MCF 10A (cell line): ENCODE measurements at places on chromosomes 16 and 17.

DNA sequence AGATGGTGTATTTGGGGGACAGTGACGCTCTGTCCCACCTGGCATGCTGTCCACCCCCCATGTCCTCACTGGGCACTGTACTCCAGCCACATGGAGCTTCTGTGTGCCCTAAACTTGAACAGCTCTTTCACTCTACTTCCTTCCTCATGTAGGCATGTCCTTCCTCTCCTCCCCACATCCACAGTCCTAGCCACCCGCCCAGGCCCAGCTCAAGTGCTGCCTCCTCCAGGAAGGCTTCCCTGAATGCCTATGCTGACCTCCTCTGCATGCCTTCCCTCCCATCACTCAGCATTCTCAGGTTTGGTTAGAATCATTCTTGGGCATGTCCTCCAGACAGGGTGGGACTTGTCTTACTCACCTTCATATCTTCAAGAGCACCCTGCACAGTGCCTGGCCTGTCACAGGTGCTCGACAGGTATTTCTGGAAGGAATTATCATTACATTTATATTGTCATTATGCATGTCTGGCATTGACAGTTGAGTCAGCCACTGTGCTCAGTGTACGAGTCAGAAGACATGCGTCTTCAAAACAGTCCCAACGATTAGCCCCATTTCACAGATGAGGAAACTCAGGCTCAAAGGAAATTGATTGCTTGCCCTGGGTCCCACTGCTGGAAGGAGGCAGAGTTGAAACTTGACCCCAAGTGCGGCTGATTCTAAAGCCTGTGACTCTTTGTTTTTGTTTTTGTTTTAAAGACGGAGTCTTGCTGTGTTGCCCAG is 42.1 kb upstream of the TOB1 start:
- DNase-seq: no peak

DNA sequence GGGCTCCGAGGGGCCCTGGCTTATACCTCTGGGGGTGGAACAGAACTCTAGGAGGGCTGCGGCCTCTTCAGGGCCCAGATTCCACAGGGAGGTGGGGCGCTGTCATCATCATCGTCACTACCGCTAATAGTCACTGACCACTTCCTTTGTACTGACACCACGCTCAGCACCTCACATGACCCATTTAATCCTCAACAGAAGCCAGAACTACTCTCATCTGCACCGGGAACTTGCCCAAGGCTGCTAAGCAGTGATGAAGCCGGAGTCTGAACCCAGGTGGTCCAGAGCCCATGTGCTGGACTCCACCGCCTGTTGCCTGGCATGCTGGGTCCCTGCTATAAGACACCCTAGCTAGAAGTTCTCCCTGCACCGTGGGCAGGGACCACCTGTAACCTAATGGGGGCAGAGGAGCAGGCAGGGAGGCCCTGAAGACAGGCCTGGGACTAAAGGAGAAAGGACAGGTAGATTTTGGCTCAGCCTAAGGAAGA is 12.0 kb downstream of the UNC13D start:
- peak; percentile 12 for DNase-seq

DNA sequence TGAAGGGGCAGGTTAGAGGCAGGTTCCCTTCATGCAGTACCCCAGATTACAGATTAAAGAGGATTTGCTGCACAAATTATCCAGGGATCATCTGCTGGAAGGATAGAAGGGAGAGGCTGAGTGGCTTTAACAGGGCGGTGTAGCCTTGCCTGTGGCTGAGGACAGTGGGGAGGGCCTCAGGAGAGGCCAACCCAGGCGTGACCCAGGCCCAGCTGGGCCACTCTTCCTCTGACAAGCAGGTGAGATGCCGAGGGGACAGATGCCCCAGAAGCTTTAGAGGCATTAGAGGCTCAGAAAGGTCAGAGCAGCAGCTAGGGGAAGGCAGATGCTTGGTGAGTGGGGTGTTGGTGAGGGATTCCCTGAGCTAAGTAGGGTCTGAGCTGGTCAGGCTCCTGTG is 18.1 kb upstream of the MTMR4 start:
- DNase-seq: no peak

- DNase-seq: no peak
Measured at GRCh38 chr17:69715656-69716055, 301.2 kb downstream of the MAP2K6 start.

DNA sequence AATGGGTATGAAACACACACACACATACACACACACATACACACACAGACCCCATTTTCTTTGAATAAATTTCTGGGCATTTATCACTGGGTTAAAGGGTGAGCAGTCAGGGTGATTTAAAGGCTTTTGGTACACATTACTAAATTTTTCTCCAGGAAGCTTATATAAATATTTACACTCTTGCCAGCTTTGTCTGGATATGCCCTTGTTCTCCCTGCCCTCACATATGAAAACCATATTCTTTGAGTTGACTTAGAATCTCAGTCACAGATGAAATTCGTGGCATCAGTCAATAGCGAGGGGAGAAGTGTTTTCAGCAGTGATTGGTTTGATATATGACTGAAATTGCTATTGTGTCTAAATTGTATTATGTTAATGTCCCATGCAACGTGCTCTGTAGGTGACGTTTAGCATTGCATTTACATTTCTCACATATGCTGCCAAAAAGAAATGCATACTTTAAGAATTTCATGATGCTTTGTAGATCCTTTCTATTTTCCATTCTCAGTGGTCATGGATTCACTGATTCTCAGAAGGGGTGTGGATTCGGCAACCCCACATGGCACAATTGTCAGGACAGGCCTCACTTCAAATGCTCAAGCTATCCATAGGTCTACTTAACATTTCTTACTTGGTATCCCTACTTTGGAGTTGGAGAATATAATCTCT is 34.8 kb downstream of the HS3ST4 start:
- no peak for DNase-seq

DNA sequence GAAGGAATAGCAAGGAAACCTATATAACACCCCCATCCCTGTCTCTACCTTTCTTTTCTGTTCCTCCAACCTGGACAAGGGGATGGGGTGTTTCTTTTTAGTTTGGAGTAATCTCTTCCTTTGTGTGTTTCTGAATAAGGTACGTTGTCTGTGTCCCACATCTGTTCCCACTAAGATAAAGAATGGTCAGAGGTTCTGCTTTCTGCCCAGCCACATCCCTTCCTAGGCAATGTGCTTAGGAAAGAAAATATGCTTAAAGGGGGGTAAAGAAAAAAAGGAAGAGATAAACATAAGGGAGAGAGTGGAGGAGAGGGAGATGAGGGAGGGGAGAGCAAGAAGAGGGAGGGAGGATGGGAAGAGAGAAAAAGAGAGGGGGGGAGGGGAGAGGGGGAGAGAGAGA is 35.1 kb downstream of the SLC6A2 start:
- no peak for DNase-seq

- DNase-seq: peak; percentile 89
Measured at GRCh38 chr17:55273579-55274354, 9.0 kb downstream of the HLF start.

DNA sequence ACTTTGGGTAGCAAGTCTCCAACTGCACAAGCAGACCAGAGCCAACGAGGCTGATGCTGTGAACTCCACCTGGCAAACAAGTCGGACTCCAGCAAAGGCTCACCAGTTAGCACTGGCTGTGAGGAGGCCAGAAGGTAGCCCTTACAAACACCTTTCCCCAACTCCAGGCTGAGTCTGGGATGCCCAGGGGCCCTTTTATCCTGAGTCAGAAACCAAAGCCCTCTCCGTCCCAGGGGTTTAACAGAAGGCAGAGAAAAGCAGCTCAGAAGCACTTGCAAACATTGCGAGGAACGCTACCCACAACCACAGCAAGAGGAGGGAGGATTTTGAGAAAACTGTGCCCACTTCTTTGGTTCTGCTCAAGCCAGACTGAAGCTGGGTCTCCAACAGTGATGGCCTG is 25.0 kb downstream of the CUEDC1 start:
- no peak for DNase-seq

DNA sequence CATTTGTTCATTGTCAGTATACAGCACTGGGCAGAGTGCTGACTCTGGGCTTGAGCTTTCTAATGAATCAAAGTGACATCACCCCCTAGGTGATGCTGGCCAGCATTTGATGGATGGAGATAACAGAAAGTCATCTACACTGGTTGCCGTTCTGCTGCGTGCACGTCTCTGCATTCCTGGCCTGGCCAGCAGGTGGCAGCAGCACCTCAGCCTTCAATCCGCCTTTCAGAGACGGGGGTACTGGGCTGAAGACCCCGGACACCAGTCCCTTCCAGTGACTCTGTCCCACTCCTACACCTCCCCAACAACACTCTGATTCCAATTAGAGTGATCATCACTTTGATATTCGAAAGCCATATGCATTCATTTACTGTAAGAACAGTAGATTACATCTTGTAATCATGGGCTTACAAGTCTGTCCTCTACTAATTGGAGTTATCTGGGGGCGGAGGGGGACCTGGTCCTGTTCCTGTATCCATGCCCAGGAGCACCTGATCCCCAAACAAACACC is 6.0 kb downstream of the CPSF4L start:
- peak; percentile 43 for DNase-seq

DNA sequence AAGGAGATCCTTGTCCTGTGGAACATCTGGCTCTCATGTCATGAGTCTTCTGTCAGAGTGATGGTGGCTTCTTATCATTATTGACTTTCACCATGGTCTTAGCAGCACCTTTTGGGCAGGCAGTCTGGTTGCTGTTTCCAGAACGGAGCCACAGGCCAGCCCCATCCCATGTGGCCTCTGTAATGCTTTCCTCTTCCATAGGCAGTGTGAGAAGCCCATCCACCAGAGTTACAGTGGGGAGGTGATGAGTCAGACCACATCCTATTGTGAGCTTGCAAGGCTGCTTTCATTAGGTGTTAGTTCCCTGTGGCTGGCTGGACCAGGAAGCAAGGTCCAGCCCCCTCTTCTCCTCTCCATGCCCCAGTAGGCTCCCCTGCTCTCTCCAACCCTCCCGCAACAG is 30.8 kb upstream of the SPACA3 start:
- DNase-seq: no peak

DNA sequence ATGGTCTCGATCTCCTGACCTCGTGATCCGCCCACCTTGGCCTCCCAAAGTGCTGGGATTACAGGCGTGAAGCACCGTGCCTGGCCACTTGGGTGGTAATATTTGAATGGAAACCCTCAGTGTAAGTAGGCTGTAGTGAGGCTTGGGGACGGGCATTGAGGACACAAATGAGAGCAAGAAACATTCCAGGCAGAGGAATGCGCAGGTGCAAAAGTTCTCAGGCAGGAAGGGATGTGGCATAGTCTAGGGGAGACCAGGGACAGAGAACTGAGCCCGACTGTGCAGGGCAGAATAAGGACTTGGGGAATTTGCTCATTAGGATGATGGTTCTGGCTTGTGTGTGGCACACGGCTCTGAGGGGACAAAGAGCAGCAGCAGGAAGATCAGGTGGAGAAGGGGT is 54.8 kb downstream of the GRB2 start:
- DNase-seq: no peak

DNA sequence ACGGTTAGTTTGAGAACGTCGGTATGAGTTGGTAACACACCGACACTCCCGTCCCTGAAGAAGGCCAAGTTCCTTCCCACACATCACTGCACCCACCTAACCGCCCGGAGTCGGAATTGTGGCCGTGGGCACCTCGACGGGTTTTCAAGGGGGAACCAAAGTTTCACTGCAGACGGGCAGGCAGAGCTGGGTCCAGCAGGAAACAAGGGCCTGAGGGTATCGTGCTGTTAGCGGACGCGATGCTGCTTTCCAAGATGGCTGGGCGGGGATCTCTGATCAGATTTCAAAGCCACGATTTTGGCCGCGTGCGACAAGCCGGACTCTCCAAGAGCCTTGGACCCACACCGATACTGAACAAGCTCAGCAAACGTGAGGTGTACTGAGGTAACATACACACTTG is 82.3 kb upstream of the DOC2B start:
- DNase-seq: no peak

- peak; percentile 27 for DNase-seq
Measured at GRCh38 chr16:57255686-57256415, 10.8 kb downstream of the ARL2BP start.

DNA sequence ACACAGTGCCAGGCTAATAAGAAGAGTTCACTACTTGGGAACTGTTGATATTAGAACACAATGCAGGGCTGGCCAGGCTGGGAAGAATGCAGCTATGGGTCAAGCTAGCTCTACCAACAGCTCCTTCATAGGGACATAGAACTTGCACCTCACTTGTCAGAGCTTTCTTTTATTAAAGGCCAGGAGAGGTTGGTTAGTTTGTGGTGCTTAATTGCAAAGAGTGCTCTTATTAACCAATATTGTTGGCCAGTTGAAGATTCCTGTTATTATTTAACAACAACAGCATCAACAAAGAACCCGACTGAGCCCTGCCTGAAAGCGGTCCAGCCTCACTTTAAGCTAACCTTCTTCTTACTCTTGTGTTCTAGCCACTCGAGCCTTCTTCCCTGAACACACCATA is 43.4 kb upstream of the ANKFN1 start:
- DNase-seq: no peak

- peak; percentile 66 for DNase-seq
Measured at GRCh38 chr17:48576479-48577309, 1.5 kb downstream of the HOXB4 start.

- DNase-seq: peak; percentile 13
Measured at GRCh38 chr16:66207139-66207882, 159.2 kb upstream of the CDH5 start.

GRCh38 chr16:67212766-67213165 is 13.8 kb downstream of the ELMO3 start:
- peak; percentile 66 for DNase-seq

DNA sequence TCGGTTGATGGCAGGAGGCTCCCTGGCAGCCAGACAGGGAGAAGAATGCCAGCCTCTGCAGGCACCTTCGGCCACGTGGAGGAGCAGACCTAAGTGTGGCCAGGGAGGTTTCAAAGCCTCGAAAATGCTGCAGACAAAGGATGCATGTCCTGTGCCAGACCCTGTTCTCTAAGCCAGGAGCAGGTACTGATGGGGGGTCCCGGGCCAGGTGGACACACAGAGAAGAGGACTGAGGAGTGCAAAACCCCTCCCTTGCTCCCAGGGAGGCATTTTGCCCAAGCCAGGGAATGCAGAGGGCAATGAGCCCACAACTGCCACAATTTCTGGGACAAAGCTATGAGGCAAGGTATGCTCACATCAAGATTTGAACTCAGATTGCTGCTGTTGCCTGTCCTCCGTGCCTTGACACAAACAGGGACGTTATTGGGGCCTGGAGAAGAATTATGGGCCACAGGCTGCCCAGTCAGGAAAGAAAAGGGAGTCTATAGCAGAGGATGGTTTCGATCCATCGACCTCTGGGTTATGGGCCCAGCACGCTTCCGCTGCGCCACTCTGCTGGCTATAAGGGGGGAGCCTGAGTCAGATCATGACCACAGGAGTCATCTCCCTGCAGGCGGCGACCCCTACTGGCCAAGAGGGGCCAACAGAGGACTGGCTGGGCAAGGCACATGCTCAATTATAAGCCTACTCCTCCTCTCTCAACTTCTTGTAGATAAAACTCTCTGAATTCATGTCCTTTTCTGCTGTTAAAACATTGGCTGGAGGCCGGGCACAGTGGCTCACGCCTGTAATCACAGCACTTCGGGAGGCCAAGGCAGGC is 25.1 kb upstream of the FOXK2 start:
- DNase-seq: peak; percentile 96

DNA sequence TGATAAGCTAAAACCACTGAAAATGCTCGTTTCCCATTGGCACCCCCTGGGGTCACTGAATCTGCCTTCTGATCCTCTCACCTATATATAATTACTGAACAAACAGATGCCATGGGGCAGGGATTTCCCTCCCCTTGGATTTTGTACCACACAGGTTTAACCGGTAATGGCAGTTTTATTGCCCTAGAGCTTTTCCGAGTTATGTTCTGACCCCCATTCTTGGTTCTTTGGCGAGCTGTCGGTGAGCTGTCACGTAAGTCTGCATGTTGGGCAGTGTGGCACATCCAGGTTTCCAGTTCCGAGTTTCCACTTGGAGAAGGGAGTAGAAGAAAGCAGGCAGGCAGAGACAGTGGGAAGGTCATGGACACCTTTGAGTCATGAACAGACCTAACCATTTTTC is 7.1 kb downstream of the TMEM97 start:
- no peak for DNase-seq
